DND-41 (cell line): ENCODE measurements at places on chromosomes 2 and 18.

DNA sequence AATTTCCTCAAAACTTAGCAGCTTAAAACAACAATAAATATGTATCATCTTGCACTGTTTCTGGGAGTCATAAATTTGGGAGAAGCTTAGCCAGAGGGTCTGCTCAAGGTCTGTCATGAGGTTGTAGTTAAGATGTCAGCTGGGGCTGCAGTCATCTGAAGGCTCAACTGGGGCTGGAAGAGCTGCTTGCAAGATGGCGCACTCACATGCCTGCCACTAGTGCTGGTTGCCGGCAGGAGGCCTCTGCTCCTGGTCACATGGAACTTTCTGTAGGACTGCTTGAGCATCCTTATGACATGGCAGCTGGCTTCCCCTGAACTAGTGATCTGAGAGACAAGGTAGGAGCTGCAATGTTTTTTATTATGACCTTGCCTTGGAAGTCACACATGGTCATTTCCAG lies 215.5 kb upstream of the HAAO start:
- no peak overlapping the region for H3K4me3 ChIP-seq
- peaks cover 32% of the 10 kb centered on the region for H3K4me1 ChIP-seq
- DNase-seq: no peak
- no peaks in the 10 kb centered on the region for H3K36me3 ChIP-seq
- H3K27me3 ChIP-seq: no peaks in the 10 kb centered on the region
- no peak overlapping the region for H3K27ac ChIP-seq

DNA sequence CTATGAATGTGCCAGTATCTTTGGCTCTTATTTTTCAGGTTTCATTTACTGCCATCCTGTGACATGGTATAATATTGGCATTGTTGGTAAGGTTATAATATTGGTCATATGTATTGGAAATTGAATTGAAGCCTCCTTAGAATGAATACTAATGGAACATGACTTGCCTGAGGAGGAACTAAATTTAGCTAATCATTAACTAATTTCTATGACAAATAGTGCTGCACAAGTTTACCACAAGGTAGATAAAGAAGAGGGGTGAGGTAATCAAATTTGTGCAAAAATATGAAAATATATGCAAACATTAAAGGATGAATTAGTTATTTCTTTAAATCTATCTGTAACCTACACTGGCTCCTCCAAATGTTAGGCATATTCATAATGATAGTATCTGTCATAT lies 43.2 kb upstream of the ORC2 start:
- DNase-seq: no peak
- H3K36me3 ChIP-seq: peaks cover 40% of the 10 kb centered on the region
- H3K4me3 ChIP-seq: no peak overlapping the region
- no peaks in the 10 kb centered on the region for H3K27me3 ChIP-seq
- H3K4me1 ChIP-seq: no peaks in the 10 kb centered on the region

- no peaks in the 10 kb centered on the region for H3K27me3 ChIP-seq
- no peak overlapping the region for H3K4me3 ChIP-seq
- no peak overlapping the region for H3K27ac ChIP-seq
- no peaks in the 10 kb centered on the region for H3K36me3 ChIP-seq
- no peaks in the 10 kb centered on the region for H3K4me1 ChIP-seq
Measured at GRCh38 chr2:89000235-89000634, 308.8 kb downstream of the RPIA start.

DNA sequence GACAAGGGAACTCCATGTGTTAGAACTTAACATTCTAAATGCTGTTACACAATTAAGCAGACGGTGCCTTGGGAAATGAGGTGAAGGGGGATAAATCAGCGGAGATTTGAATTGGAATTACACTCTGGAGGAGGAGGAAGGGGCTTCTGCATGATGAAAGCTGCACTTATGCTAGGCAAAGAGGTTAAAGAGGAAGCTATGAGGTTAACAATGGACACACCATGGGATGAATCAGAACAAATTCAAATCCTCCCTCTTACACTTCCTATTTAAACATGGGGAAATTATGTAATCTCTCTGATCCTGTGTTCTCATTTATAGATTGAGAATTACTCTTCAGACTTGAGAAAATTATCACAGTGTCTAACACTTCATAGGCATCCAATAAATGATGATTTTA lies 121.5 kb upstream of the SIX2 start:
- DNase-seq: no peak
- H3K27me3 ChIP-seq: no peaks in the 10 kb centered on the region
- peaks cover 16% of the 10 kb centered on the region for H3K4me1 ChIP-seq
- no peak overlapping the region for H3K27ac ChIP-seq

DNA sequence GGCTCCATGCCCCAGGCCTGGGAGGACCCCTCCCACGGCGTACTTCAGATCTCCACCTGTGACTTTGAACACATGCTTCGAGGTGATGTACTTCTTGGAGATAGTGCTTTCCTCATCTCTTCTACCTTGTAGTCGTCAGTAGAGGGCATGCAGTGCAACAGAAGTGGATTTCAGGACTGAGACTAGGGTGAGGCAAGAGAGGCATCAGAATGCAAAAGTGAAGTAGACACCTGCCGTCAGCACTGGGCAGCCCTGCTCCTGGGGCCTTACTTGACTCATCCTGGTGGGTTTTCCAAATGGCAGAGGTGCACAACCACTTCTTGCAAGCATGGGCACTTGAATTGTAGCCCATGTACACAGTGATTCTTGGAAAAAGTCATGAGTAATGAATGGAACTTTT lies 258.8 kb downstream of the NEDD4L start:
- H3K27me3 ChIP-seq: no peaks in the 10 kb centered on the region
- no peak overlapping the region for H3K27ac ChIP-seq
- H3K36me3 ChIP-seq: no peaks in the 10 kb centered on the region
- H3K4me3 ChIP-seq: no peak overlapping the region
- H3K4me1 ChIP-seq: no peaks in the 10 kb centered on the region

DNA sequence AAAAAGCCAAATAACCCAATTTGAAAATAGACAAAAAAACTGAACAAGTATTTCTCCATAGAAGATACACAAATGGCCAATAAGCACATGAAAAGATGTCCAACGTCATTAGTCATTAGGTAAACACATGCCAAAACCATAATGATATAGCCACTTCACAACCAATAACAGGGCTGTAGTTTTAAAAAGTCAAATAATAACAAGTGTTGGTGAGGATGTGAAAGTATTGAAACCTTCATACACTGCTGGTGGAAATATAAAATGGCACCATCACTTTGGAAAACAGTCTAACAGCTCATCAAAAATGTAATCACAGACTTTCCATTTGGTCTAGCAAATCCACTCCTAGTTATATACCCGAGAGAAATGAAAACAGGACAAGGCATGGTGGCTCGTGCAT lies 144.2 kb upstream of the CYP1B1 start:
- H3K27me3 ChIP-seq: peaks cover 6% of the 10 kb centered on the region
- H3K4me1 ChIP-seq: no peaks in the 10 kb centered on the region
- no peak overlapping the region for H3K4me3 ChIP-seq
- no peak overlapping the region for H3K27ac ChIP-seq

GRCh38 chr18:21991886-21992285 lies 177.5 kb upstream of the GATA6 start:
- no peak overlapping the region for H3K4me3 ChIP-seq
- no peaks in the 10 kb centered on the region for H3K36me3 ChIP-seq
- H3K4me1 ChIP-seq: no peaks in the 10 kb centered on the region
- no peak for DNase-seq
- no peaks in the 10 kb centered on the region for H3K27me3 ChIP-seq

GRCh38 chr2:172053486-172053885 lies 31.8 kb upstream of the DLX1 start:
- no peaks in the 10 kb centered on the region for H3K27me3 ChIP-seq
- DNase-seq: no peak
- no peak overlapping the region for H3K27ac ChIP-seq

- no peak overlapping the region for H3K27ac ChIP-seq
- H3K36me3 ChIP-seq: no peaks in the 10 kb centered on the region
- peaks cover 13% of the 10 kb centered on the region; the same call in 1 of the 2 replicates for H3K4me1 ChIP-seq
- DNase-seq: no peak
Measured at GRCh38 chr2:188819792-188820191, 154.4 kb upstream of the COL3A1 start.

GRCh38 chr2:105526000-105526925 lies 127.4 kb upstream of the FHL2 start:
- no peak for DNase-seq
- no peaks in the 10 kb centered on the region for H3K4me1 ChIP-seq
- H3K27ac ChIP-seq: no peak overlapping the region
- no peaks in the 10 kb centered on the region for H3K27me3 ChIP-seq
- no peaks in the 10 kb centered on the region for H3K36me3 ChIP-seq

DNA sequence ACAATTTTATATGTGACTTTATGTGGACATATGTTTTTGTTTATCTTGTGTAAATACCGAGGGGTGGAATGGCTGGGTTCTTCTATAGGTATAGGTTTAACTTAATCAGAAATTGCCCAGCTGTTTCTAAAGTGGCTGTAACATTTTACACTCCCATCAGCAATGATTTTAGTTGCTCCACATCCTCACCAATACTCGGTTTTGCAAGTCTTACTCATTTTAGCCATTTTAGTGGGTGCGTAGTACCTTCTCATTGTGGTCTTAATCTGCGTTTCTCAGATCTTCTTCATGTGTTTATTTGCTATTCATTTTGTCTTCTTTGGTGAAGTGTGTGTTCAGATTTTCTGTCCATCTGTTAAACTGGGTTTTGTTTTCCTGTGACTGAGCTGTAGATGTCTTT lies 95.4 kb upstream of the BCL2L11 start:
- no peaks in the 10 kb centered on the region for H3K36me3 ChIP-seq
- no peak overlapping the region for H3K27ac ChIP-seq
- H3K4me3 ChIP-seq: no peak overlapping the region

GRCh38 chr2:275466-275865 lies 10.7 kb downstream of the ACP1 start:
- no peak overlapping the region for H3K4me3 ChIP-seq
- no peaks in the 10 kb centered on the region for H3K27me3 ChIP-seq
- H3K4me1 ChIP-seq: no peaks in the 10 kb centered on the region
- no peak for DNase-seq
- peaks cover 95% of the 10 kb centered on the region for H3K36me3 ChIP-seq

- no peaks in the 10 kb centered on the region for H3K4me1 ChIP-seq
- no peak overlapping the region for H3K4me3 ChIP-seq
- H3K27ac ChIP-seq: no peak overlapping the region
- DNase-seq: no peak
- no peaks in the 10 kb centered on the region for H3K27me3 ChIP-seq
- peaks cover 18% of the 10 kb centered on the region; the same call in 1 of the 2 replicates for H3K36me3 ChIP-seq
Measured at GRCh38 chr18:49394191-49394590, 66.3 kb downstream of the DYM start.

DNA sequence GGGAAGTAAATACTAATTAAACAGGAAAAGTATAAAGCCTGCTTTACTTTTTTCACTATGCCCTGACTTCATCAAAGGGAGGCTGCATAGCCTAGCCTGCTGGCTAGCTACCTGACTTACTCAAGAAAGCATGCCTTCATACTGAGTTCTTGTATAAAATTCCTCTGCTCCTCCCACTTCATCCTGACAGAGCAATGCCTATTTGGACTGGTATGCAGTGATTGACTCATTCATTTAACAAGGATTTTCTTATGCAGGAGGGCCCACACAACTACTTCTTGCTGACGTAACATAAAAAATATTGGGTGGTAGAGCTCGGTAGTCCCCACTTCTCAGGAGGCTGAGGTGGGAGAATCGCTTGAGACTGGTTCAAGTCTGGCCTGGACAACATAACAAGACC lies 70.5 kb downstream of the PRPF40A start:
- H3K4me3 ChIP-seq: no peak overlapping the region
- H3K36me3 ChIP-seq: peaks cover 5% of the 10 kb centered on the region; the same call in 1 of the 2 replicates

DNA sequence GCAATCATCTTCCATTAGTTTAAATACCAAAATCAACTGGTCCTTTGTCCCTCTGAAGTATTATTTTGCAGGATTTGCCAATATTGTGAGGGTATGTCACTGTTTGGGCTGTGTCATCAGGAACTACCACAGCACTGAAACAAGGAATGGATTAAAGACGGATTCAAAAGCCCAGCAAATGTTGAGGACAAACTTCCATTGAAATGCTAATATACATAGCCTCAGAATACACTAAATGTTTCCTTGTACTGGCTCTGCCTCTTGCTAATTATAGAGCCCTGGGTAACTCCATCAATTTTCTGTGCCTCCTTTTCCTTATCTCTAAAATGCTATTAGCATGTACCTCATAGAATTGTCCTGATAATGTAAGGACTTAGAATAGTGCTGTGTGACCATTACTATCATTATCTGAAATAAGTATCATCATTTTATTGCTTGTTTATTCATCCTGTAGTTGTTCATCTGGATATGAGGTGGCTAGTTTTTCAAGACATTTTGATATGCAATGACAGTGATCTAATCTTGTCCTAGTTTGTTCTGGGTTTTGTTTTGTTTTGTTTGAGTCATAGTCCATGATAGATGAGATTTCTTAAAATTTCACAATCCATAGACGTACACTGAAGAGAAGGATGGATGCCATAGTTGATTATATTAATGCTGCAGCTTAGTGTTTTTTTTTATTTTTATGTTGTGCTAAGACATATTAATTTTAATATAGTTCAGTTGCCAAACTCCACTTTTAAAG lies 333.4 kb upstream of the KCNH7 start:
- no peak overlapping the region for H3K4me3 ChIP-seq
- no peak for DNase-seq
- H3K27ac ChIP-seq: no peak overlapping the region
- H3K4me1 ChIP-seq: no peaks in the 10 kb centered on the region
- H3K27me3 ChIP-seq: peaks cover 3% of the 10 kb centered on the region

DNA sequence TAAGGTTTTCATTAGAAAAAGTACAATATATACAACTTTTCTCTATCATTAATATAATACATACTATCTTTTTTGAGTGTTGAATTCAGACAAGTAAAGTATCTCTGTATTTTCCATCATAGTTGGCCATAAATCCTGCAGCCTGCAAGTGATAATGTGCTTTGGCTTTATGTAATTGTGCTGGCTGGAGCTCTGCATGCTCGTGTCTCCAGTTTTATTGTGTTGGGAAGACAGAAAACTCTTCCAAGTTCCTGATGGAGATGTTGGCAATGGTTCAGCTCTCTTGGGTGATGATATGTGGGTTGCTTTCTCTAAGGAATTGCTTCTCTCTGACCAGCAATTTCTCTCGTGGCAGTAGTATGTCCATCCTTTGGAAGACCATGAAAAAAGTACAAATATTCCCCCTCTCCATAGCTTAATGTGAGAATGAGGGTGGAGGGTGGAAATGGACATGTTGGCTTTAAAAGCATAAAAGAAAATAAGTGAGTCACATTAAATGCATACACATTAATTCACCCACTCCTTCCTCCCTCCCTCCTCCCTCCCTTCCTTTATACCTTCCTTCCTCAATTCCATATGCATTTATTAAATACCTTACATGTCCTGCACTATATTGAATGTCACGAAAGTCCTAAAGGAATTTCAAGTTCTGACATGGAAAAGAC lies 344.2 kb downstream of the MTX2 start:
- H3K27me3 ChIP-seq: no peaks in the 10 kb centered on the region
- H3K27ac ChIP-seq: no peak overlapping the region
- H3K4me3 ChIP-seq: no peak overlapping the region
- no peak for DNase-seq
- no peaks in the 10 kb centered on the region for H3K36me3 ChIP-seq
- no peaks in the 10 kb centered on the region for H3K4me1 ChIP-seq

- H3K27ac ChIP-seq: no peak overlapping the region
- no peaks in the 10 kb centered on the region for H3K4me1 ChIP-seq
- H3K36me3 ChIP-seq: peaks cover 90% of the 10 kb centered on the region
- DNase-seq: no peak
- no peak overlapping the region for H3K4me3 ChIP-seq
Measured at GRCh38 chr2:127320586-127321275, 26.8 kb upstream of the ERCC3 start.
